Stimulated activated CD4-positive, alpha-beta T cell treated with anti-CD3 and anti-CD28 coated beads, Interleukin-1b, Interleukin-23, amount 100 ng/mL, for 1 hour (primary cell): ENCODE measurements at places on chromosomes 4 and X.

DNA sequence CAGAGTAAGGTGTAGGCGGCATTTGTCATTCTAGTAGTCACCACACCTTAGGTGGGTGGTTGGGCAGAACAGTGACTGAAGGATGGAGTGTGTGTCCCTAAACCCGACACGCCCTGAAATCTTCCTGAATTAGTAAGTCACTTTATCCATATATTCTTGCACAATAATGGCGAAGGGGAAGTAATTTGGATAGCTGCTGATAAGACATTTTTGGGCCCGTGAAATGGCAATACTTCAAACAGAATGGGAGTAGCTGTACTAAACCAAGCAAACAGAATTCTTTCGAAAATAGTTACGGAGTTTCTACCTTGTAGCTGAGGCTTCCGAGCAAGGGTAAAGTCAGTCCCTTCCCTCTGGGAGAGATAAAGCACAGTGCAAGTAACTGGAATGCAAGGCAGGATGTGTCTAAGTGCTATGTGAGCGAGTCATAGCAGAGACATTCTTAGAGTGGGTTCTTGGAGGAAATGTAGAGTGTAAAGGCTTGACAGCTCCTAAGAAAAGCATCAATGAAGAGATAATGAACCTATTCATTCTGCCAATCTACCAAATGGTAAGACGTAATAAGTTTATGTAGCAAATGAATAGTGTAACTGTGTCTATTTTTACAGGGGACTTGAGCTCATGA, 72.8 kb downstream of the CLCN5 start:
- DNase-seq, result no peak

- no peak for DNase-seq
Observed at GRCh38 chrX:111649638-111650037, 31.3 kb upstream of the ALG13 start.

DNA sequence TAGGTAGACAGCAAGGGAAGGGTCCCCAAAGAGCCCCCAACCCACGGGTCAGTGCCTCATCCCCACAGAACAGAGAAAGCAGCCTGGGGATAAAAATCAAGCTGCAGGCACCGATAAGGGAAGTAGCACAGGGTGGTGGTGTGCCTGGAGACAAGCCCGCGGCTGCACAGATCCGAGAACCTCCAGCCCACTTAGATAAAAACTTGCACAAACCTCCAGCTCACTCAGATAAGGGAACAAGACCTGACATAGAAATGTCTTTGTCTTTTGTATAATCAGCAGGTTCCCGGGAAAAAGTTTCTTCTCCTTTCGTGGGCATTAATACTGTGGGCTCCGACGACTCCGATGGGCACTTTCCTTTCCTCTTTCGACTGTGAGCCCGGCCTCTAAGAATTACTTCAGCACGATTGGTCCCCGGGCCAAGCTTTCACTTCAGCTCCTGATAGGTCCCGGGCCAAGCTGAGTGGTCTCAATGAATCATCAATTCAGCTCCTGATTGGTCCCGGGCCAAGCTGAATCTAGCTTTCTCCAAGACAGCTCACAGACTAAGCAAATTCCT, 32.4 kb downstream of the PRDX4 start:
- no peak for DNase-seq

- no peak for DNase-seq
Observed at GRCh38 chrX:124592744-124593143, 246.4 kb downstream of the SH2D1A start.

- DNase-seq, result no peak
Observed at GRCh38 chr4:7968262-7968896, 28.7 kb upstream of the AFAP1 start.

GRCh38 chrX:98607739-98608138, 1724.0 kb downstream of the RPA4 start:
- DNase-seq, result no peak

GRCh38 chr4:163166041-163166579, 580 bp downstream of the NAF1 start:
- DNase-seq, result peak; percentile 12

- DNase-seq, result no peak
Observed at GRCh38 chr4:54575919-54576318, 81.8 kb upstream of the KIT start.

DNA sequence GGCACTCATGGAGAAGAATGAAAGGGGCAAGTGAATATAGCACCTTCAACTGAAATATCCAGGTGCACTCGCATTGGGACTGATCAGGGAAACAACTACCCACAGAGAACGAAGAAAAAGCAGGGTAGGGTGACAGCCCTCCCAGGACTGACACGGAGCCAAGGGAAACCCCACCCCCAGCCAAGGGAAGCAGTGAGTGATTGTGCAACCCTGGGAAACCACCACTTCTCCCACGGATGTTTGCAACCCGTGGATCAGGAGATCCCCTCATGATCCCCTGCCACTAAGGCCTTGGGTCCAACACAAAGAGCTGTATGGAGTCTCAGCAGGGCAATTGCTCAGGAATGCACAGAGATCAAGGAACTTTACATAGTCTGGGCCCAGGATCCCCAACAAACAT, 158.5 kb upstream of the HCCS start:
- DNase-seq, result no peak

DNA sequence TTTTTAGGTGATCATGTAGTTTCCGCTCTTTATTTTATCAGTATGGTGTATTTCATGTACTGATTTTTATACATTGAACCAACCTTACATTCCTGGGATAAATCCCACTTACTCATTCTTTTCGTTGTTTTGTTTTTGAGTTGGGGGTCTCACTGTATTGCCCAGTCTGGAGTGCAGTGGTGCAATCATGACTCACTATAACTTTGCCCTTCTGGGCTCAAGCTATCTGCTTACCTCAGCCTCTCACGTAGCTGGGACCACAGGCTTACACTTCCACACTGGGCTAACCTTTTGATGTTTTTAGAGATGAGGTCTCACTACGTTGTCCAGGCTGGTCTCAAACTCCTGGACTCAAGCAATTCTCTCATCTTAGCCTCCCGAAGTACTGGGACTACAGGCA, 19.5 kb upstream of the STARD8 start:
- DNase-seq, result no peak

GRCh38 chr4:114040319-114041116, 61.1 kb upstream of the ARSJ start:
- DNase-seq, result no peak

DNA sequence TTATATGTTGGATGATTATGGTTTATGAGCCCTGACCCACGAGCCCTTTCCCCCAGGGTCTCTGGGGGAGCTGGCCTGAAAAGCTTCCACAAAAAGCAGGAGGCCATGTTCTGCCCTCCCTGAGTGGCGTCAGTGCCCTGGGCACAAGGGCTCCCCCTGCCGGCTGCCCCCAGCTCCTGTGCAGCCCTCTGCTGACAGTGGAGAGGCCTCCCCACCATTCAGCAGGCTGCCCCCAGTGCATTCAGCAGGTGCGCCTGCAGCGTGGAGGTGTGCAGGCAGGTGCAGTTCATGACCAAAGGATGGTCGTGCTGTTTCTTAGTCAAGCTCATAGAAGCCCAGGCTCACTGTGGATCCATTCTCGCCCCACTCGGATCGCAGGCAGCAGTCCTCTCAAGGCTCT, 12.5 kb upstream of the S100P start:
- no peak for DNase-seq

DNA sequence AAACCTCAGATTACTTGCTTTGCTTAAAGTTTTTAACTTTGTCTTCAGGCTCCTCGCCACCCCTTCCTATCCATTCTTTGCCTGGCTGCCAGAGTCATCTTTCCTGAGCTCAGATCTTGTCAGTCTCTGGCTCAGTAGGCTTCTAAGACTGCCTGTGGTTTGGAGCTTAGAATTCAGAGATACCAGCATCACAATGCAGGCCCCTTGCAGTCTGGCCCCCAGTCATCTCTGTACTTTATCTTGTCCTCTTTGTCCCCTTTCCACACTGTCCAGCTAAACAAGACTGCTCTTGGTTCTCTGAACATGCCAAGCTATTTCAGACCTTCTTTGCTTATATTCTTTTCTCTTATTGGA, 3.0 kb downstream of the KIAA0232 start:
- no peak for DNase-seq

DNA sequence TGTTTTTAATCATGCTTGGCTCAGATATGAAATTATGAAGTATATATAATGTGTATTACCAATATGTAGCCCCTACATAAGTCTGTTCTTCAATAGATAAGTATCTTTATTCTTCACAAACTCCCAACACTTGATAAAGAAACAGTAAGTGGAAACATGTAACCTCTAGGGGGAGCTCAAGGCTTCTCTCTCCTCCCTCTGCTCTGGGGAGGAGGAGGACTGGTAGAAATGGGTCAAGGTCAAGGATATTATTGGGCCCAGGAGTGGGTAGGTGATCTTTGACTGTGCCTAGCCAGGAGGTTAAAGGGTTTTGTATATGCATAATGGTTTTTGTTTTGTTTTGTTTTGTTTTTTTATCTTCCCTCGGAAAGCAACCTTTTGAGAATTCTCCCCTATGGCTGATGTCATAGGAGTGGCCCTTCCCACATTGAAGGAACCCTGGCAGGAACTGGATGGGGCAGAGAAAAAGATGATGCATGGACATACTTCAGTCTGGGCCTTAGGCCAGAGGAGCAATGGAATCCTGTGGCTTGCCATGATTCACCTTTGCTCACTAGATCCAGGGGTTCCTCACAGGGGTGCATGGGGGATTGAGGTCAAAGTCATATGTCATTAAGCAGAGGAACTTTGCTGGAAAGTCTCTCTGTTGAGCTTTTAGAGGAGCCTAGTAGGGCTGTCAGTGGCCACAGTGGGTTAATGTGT, 460.3 kb downstream of the MID1IP1 start:
- no peak for DNase-seq

DNA sequence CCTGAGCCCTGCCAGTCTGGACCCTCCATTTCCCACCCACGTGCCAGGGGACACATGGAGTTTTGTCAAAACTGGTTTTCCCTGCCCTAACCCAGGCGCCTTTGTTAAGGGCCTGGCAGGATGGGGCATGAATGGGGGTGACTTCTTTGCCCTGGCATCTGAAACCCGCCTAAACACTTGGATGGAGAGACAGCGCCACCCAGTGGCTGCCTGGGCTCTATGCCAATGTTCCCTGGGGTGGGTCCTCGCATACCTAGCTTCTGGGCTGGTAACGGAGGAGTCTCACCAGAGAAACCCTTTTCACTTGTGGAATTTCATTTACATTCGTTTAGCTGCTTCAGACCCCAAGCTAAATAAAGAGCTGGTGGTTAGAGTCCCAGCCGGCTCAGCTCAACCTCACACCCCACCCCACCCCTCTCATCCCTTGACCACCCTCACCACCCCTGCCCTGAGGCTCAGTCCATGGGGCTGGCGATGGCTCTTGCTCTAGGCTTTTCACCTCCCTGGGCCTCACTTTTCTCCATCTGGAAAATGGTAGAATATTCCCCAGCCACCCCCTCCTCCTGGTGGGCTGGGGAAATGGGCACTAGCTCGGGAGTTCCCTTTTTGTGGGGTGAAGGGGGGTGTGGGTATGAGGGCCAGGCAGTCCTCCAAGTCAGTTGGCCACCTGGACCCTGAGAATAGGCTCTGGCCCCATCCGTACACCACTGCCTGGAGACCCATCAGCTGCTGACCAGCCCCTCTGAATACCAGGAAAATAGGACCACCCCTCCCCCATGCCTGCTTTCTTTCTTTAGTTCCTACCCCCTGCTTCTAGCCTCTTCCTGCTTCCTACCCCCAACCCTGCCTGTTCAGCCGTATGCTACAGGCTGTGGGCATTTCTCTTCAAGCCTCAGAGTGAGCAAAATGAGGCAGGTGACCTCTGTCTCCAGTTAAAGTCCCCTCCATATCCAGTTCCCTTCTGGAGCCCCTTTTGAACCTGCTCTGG, 57.1 kb upstream of the PJA1 start:
- DNase-seq, result peak; percentile 61

GRCh38 chrX:9310616-9311015, 154.2 kb upstream of the TBL1X start:
- DNase-seq, result no peak

GRCh38 chrX:10486373-10486772, 134.0 kb downstream of the MID1 start:
- DNase-seq, result no peak

DNA sequence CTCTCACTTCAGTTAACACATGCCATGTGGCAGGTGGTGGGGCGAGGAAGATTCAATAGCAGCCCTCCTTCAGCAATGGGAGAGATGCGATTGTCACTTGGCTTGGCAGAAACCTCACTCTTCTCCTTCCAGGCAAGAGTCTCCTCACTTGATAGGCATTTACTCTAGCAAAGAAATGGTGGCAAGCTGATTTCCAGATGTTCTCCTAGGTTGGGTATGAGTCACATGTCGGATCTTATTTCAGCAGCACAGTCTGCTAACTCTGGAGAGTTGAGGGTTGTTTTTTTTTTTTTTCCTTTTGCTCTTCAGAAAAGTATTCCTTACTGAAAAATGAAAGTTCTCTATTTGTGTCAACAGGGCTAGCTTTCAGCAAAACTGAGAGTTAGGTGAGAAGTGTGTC, 119.5 kb upstream of the CHRDL1 start:
- DNase-seq, result no peak

DNA sequence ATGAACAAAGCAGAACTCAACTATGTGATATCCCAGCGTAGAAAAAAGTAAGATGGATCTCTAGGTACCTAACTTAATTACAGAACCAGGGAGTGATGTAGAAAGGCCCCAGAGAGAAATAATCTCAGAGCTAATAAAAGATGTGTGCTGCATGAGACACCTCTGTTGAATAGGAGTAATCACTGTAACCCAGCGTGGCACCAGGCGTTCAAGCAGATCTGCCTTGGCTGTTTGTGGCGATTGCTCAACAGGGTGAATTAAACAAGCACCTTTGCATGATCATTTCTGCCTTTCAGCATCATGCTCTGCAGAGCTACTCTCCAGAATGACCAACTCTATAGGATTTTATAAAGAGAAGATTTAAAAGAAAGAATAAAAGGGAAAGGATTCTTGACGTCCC, 81.7 kb upstream of the KCNIP4 start:
- no peak for DNase-seq

GRCh38 chr4:57344296-57344695, 234.1 kb upstream of the IGFBP7 start:
- no peak for DNase-seq

- no peak for DNase-seq
Observed at GRCh38 chr4:60913002-60913401, 287.1 kb upstream of the ADGRL3 start.

DNA sequence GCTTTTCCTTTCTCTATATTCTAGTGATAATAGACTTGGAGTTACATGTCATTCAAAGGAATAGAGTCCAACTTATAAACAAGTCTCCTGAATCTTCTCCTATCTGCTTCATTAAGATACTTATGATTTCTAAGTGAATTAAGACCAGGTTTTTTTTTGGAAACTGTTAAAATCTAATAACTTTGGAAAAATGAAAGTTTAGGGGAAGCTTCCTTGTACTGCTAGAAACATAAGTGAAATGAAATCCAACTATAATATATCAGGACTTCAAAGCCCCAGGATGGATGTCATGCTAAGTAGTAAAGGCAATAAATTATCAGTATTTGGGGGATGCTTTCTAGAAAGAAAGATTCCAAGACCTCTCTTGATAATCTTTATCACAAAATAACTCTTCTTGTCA, 24.8 kb downstream of the GRIA2 start:
- DNase-seq, result no peak

GRCh38 chr4:7893539-7893938, 46.1 kb downstream of the AFAP1 start:
- DNase-seq, result no peak

DNA sequence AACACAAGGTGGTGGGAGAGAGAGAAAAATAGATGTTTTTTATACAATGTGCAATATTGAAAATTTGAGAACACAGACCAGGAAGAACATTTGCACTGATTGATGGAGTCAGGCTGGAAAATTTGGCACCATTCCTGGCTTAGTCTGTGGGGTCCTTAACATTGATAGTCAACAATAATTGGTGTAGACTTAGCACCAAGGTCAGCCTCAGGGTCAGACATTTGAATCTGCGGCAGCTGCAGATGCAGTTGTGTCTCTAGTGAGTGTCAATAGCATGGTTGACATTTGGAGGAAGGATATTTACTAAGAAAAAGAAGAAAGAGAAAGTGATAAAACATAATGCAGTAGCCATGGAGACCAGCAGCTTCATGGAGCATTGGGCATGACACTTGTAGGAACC, 31.5 kb upstream of the GLRA3 start:
- no peak for DNase-seq
